ENCODE measurements at places on chromosomes 1 and 21.

- peak; percentile 37 for DNase-seq
Measured at GRCh38 chr1:214824763-214825162, 221.8 kb downstream of the CENPF start.

DNA sequence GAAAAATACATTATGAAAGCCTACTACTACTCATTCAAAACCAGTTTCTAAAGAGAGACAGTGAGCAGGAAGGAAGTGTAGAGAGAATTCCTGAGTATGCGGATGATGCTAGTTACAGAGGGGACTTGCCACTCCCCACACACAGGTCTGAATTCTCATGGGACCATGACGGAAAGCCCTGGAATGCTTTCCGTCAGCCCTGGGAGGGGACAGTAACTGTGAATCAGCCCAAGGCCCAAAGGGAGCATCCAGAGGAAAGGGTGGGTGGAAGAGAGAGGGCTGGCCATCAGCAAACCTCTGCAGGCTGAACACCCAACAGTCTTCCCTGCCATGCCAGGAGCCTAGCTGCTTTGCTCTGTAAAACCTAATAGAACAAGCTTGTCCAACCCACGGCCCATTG is 36.4 kb downstream of the RCSD1 start:
- DNase-seq, result no peak

DNA sequence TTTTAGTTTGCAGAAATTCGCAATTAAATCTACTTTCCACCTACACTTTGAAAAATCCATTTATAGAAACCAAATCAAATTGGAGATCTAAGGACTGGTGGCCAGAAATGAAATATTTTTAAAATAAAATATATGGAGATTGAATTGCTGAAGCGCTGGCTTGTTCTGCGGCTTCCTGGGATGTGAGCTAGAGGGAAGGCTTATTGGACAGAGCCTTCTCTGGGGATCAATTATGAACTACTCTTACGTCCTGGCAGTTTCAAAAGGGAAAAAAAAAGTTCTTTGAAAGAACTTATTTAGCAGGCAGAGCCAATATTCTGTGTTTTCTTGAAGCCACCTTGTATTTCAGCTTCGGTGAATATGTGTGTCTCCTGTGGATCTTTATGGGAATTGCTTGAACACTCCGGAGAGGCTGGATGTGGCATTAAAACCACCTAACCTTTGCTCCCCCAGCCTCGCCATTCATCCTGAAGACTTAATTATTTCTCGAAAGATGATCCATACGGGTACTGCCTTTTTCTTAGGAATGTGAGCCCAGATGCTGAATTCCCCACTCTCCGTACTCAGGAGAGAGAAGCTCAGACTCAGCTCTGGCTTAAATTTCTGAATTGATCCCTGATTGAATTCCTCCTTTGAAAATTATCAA is 478.9 kb upstream of the VAMP3 start:
- no peak for DNase-seq

- DNase-seq, result no peak
Measured at GRCh38 chr1:213693864-213694263, 293.9 kb upstream of the PROX1 start.

- no peak for DNase-seq
Measured at GRCh38 chr1:157124855-157125254, 13.3 kb downstream of the ETV3 start.

GRCh38 chr1:2479186-2479585 is 3.1 kb downstream of the PLCH2 start:
- DNase-seq, result no peak

DNA sequence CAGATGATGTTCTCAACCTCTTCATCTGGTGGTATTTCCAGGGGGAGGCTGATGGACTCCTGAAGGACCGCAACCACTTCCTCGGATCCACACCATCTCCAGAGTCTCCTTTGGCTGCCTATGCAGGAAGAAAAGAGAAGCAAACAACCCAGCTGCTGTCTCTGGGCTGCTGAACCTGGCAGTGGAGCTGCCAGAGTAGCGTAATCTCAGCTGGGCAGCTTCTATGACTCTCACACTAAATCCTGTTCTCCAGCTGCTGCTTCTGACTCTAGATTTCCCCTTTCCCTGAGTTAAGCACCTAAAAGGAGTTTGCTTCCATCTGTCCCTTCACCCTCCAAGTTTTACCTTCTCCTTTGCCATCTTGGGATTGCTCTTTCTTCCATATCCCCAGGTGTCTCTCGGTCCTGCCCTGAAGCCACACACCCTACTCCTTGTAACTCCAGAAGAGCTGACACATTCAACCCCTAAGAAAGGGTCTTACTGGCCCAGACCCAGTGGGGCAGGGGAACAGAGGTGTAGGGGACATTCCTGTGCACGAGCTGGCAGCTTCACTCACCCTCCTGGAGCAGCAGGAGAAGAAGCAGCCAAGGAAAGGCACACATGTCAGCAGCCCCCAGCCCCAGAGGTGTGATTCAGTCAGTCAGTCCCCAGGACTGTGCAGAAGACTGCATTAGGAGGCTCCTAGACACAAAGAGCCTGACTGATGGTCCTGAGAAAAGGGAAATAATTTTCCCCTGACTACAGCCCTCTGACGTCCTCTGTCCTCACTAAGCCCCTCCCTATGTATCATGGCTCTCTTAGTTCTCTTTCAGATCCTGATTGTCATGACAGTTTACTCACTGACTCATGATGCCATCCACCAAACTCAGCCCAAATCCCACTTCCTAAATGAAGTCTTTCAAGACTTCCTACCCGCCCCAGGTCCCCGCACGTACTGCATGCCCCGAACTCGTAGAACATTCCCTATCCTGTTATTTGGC is at the start of gene SLAMF9:
TSS of gene SLAMF9 (minus strand) at position 702 of the 980 bp plus-strand sequence. CDS start at position 602, 100 bp downstream.
- DNase-seq, result peak; percentile 22

GRCh38 chr1:87894062-87894461 is 565.4 kb downstream of the LMO4 start:
- DNase-seq, result no peak

GRCh38 chr1:155011004-155011416 is 8.4 kb downstream of the ZBTB7B start:
- DNase-seq, result no peak

- DNase-seq, result no peak
Measured at GRCh38 chr1:6517435-6517851, 26.0 kb upstream of the PLEKHG5 start.

Measured in iris pigment epithelial cell (primary cell).